ENCODE measurements at places on chromosomes 1 and 21. TPM values are rescaled to one million over a fixed set of nuclear protein-coding genes. Genes with fewer than 3 reads are reported as not detected.

The ZBTB17 gene
- 44.2 TPM for total RNA-seq

DNA sequence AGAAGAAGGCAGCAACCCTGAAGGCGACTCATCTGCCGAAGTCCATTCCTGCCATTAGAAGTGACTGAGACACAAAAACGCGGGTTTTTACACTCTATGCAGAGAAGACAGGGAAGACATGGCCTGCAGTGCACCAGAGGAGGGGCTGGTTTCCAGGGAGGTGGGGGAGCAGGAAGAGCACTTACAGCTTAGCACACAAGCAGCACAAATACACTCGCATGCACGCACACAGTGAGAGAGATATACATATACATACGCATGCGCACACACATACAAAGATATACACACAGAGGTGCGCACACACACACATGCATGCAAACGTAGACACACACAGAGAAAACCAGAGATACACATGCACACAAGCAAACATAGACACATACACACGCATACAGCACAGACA lies 210.9 kb upstream of the CSF3R start:
- no peak for DNase-seq

The GJB5 gene
- total RNA-seq = 8.1 TPM

- peak; percentile 46 for DNase-seq
Measured at GRCh38 chr1:197614916-197615692, 160.2 kb downstream of the DENND1B start.

GRCh38 chr1:117895482-117896114 lies 33.8 kb downstream of the GDAP2 start:
- DNase-seq = peak; percentile 89

The BGLAP gene
- total RNA-seq = 0.35 TPM

The C1orf94 gene
- total RNA-seq = not detected

Data from PC-3 (cell line).